ENCODE measurements at places on chromosomes 12 and 14.
A peak's percentile ranks its signal among the peaks of the same experiment; 100 is the strongest.

GRCh38 chr12:95390932-95391331, 83.0 kb upstream of the METAP2 start:
- no peak for DNase-seq

- no peak for DNase-seq
These were observed 58.7 kb downstream of the GNS start for GRCh38 chr12:64700532-64700931.

GRCh38 chr12:75722714-75723200, 211.3 kb upstream of the KRR1 start:
- DNase-seq: peak; percentile 90

- no peak for DNase-seq
These were observed 55.9 kb upstream of the LRRK2 start for GRCh38 chr12:40168868-40169267.

DNA sequence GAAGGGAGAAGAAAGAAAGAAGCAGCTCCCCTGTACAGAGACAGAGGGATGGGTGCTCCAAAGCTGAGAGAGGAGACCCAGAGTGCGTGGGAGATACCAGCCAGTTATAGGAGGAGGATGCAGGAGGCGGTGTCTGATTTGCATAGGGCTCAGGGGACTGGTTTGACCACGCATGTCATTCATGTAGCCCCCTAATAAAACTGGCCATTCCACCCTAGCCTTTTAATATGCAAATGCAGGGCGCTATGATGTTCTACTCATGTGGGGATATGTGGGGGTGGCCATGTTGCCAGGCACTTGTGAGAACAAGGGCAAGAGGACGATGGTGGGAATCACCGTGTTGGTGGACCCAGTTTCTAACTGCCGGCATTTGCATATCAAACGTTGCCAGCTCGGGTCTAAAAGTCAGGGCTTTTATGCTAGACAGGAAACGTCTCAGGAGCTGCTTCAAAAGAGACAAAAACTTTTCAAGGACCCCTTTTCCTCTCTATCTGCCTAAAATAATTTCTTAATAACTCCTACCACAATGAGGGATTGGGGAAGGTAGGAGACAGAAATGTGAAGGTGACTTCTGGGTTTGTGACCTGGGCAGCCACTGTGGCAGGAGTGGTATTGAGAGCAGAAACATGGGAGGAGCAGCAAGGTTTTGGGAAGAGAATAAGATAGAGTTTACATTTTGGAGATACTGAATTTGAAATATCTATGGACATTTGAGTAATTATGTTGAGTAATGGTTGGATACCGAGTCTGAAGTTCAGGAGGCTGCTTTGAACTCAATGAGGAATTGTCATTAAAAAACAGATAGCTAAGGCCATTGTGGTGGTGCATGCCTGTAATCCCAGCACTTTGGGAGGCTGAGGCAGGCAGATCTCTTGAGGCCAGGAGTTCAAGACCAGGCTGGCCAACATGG, 2.2 kb upstream of the ATXN3 start:
- no peak for DNase-seq

DNA sequence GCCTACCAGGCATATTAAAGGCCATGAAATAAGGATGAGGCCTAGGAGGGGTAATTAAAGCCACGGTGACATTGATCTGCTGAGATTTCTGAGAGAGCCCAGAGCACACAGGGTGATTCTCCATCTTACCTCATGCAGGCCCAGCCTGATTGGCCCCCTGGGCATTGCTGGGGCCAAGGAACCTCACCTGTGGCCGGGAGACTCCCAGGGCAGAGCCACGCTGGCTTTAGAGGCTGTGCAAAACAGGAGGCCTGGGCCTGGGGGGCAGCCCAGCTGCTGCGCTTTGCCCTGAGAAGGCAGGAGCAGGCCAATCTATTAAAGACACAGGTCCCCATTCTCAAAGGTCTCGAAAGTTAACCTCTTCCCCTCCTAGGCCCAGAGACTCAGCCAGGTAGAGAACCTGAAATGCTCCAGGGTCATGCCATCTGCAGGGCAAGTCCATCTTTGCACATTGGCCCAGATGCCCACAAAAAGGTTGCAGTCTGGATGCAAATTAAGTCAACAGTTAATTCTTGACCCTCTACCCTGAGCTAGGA, 1099.7 kb downstream of the BCL11B start:
- no peak for DNase-seq

- DNase-seq: no peak
These were observed 446.8 kb upstream of the SOX5 start for GRCh38 chr12:24396224-24396623.

GRCh38 chr14:51823706-51824105, 36.7 kb upstream of the GNG2 start:
- no peak for DNase-seq

DNA sequence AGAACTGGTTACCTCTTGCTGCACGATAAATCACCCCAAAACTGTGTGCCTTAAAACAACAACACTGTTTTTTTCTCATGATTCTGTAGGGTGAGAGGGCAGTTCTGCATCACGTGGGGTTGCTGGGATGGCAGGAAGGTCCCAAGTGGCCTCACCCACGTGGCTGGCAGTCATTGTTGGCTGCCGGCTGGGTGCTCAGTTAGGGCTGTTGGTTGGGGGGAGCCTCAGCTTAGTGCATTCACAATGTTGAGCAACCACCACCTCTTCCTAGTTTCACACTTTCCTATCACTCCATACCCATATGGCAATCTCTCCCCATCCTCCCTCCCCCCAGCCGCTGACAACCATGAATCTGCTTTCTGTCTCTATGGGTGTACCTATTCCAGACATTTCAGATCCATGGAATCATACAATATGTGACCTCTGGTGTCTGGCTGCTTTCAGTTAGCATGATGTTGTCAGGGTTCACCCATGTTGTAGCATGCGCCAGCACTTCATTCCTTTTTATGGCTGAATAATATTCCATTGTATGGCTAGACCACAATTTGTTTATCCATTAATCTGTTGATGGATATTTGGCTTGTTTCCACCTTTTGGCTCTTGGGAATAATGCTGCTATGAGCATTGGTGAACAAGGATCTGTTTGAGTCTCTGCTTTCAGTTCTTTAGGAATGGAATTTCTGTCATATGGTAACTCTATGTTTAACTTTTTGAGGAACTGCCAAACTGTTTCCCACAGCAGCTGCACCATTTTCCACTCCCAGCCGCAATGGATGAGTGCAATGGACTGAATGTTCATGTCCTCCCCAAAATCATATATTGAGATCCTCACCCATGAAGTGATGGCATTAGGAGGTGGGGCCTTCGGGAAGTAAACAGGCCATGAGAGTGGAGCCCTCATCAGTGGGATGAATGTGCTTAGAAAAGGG, 11.2 kb upstream of the POP5 start:
- no peak for DNase-seq

GRCh38 chr12:103100257-103100831, 142.9 kb downstream of the ASCL1 start:
- no peak for DNase-seq

GRCh38 chr12:64889434-64890216, 65.2 kb downstream of the TBC1D30 start:
- DNase-seq: no peak

DNA sequence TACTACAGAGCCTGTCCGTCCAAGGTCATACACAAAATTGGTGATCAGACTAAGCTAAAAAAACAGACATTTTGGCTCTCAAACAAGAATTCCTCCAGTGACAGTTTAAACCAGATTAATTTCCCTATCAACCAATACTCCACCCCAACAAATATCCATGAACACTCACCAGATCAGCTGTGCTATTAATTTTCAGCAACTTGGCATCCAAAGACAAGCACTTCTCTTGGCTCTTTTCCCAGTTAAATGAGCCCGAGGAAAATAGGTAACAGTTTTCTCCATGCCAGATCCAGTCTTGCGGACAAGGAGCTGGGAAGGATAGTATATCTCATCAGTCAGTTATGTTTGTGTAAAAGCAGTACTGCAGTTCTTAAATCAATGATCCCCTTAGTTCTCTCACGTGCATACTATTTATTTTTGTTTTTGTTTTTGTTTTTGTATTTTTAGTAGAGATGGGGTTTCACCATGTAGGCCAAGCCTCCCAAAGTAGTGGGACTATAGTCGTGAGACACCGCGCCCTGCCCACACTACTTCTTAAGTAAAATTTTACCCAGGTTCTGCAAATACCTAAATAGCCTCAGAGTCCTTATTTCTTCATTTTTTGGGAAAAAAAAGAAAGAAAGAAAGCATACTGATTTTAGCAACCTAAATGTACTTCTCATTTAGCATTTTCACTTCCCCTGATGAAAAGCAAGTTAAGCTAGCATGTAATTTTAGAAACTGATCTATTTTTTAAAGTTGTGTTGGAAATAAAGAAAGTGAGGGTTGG, 11.1 kb downstream of the OLR1 start:
- DNase-seq: no peak

DNA sequence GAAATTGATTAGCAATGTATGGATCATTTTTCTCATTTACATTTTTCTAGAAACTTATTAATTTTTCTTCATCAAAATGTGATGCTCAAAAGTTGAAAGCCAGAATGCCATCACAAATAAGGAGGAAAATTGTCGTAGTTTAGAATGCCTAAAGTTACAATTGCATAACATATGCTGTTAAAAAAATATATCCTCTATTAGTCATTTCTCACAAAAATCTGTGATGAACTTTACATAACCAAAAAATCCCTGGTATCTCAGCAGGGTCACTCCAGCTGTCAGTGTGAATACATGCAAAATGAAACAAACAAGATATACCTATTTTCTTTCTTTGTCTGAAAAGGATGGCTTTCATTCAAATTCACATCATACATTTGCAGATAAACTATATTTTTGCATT, 358.9 kb downstream of the PAWR start:
- DNase-seq: no peak

DNA sequence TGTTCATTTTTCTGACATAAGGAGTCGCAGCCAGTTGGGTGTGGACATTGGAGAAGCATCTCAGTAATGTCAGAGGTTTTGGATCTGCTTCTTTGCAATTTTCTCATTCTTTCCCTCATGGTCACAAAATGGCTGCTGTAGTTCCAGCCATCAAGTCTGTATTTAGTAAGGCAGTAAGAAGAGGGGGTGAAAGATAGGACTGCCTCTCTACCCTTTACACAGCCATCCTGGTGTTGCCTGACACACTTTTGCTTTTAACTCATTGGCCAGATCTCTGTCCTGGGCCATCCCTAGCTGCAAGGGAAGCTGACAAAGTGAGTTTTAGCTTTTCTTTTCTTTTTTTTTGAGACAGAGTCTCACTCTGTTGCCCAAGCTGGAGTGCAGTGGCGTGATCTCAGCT, 66.2 kb downstream of the EID3 start:
- DNase-seq: no peak

DNA sequence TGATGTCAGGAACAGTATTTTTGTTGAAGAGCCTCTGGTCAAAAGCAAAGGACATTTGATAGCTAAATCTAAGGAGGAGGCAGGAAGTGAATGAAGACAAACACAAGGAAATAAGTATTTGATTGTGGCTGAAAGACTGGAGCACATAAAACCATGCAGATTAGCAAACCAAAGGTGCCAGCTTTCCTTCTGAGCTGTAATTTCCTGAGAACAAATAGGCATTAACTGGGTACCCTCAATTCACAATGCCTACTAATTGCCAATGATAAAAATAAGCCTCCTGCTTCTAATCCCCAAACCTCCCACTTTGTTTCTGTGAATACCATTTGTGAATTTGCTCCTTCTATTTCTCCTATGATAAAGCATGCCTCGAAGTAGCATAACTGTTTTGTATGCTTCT, 1279.6 kb upstream of the USP15 start:
- DNase-seq: no peak
